ENCODE measurements at places on chromosomes 5 and 9. TPM values are rescaled to one million over a fixed set of nuclear protein-coding genes. Genes with fewer than 3 reads are reported as not detected.

ITGA2 gene
- 8.3 TPM for total RNA-seq

C1QTNF2 gene
- 0.86 TPM for total RNA-seq

GSN gene
- total RNA-seq: 629 TPM

PCDHAC1 gene
- under 0.01 TPM for total RNA-seq

MRPL36 gene
- 68.9 TPM for total RNA-seq

MCIDAS gene
- total RNA-seq: not detected

PCDHGA7 gene
- total RNA-seq: 5.7 TPM

PCDHB8 gene
- 0.32 TPM for total RNA-seq

MCC gene
- 50.8 TPM for total RNA-seq

RNF14 gene
- 54.2 TPM for total RNA-seq

FRRS1L gene
- 0.16 TPM for total RNA-seq

PTAR1 gene
- total RNA-seq: 63.6 TPM

TNPO1 gene
- 193 TPM for total RNA-seq

SGCD gene
- total RNA-seq: 10.2 TPM

BTNL8 gene
- not detected for total RNA-seq

MRPL50 gene
- 11.0 TPM for total RNA-seq

CDH9 gene
- not detected for total RNA-seq

UNC5A gene
- total RNA-seq: not detected

KYAT1 gene
- total RNA-seq: 8.4 TPM

TXNDC8 gene
- not detected for total RNA-seq

IFNA13 gene
- not detected for total RNA-seq

GDNF gene
- total RNA-seq: 0.32 TPM

GNA14 gene
- total RNA-seq: 0.16 TPM

VAV2 gene
- 11.5 TPM for total RNA-seq

PCDHB14 gene
- 0.63 TPM for total RNA-seq

AMBP gene
- total RNA-seq: 0.86 TPM

MIGA2 gene
- total RNA-seq: 20.2 TPM

CMBL gene
- 23.1 TPM for total RNA-seq

PCDHA12 gene
- total RNA-seq: under 0.01 TPM

PIP5K1B gene
- total RNA-seq: not detected

BNIP1 gene
- 22.1 TPM for total RNA-seq

SLC22A5 gene
- total RNA-seq: 6.0 TPM

ALG2 gene
- total RNA-seq: 30.3 TPM

DCTN3 gene
- 160 TPM for total RNA-seq

FABP6 gene
- not detected for total RNA-seq

PITX1 gene
- total RNA-seq: 4.1 TPM

UGT3A1 gene
- not detected for total RNA-seq

All from bronchial smooth muscle cell (primary cell).